Stimulated activated CD8-positive, alpha-beta memory T cell treated with anti-CD3 and anti-CD28 coated beads, Interleukin-4, amount 100 ng/mL, for 4 hours (primary cell): ENCODE measurements at places on chromosomes 12 and 14.
A peak's percentile ranks its signal among the peaks of the same experiment; 100 is the strongest.

- DNase-seq, result no peak
Observed at GRCh38 chr14:77037938-77038568, 9.5 kb upstream of the IRF2BPL start.

- no peak for DNase-seq
Observed at GRCh38 chr12:12141000-12141399, 70.3 kb downstream of the BCL2L14 start.

DNA sequence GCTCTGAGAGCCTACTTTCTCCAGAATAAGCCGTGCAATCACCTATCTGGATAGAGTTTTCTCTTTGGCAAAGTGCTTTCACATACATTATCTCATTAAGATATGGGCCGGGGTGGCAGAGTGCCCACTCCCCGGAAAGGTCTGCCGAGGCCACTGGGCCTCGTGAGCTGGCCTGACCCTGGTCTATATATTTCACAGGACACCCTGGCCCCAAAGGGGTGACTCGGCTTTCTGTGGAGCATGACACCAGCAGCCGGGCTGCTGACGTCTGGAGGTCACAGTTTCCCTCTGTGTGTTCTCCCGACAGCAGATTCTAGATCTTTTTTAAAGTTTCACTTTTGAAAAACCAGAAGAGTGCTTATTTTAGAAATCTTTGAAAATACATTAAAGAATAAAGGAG, 27.9 kb upstream of the ATP2A2 start:
- no peak for DNase-seq

DNA sequence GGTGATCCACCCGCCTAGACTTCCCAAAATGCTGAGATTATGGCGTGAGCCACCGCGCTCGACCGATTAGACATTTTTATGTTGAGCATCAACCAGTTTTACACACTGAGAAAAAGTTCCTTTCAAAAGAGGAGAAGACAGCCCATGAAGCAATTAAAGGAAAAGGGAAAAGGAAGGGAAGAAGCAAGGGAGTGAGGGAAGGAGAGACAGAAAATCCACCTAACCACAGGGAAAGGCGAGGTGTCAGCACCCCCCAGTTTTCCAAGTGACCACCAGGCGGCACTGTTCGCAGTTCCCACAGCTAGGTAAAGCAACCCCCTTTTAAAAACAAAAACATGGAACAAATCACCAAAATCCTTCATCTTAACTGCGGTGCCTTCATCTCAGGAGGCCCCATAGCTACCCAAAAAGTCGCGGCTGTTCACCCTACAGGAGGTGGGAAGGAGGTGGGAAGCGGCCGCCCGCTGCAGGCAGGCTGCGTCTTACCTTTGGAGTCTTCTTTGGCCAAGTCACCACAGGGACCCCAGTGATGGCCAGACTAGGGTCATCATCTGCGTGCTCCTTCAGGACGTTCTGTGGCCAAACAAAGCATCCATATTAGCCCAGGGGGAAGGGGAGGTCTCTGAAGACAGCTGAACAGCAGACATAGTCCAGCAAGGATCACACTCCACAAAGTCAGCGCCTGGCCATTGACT, 86.6 kb downstream of the KDM2B start:
- DNase-seq, result peak; percentile 33

GRCh38 chr14:65834812-65835211, 422.3 kb downstream of the FUT8 start:
- DNase-seq, result no peak
